Renal pelvis (tissue), 12 donors: ENCODE measurements at places on chromosomes 1 and 21.
A peak's percentile ranks its signal among the peaks of the same experiment; 100 is the strongest.

GRCh38 chr1:11735854-11736745 is at the start of gene AGTRAP:
Gene AGTRAP (plus strand): TSS chr1:11736136. CDS start chr1:11736209, 73 bp downstream.
- DNase-seq, result peak; percentile 94

- DNase-seq, result no peak
These were observed 1.7 kb downstream of the AGMAT start for GRCh38 chr1:15583016-15583706.

DNA sequence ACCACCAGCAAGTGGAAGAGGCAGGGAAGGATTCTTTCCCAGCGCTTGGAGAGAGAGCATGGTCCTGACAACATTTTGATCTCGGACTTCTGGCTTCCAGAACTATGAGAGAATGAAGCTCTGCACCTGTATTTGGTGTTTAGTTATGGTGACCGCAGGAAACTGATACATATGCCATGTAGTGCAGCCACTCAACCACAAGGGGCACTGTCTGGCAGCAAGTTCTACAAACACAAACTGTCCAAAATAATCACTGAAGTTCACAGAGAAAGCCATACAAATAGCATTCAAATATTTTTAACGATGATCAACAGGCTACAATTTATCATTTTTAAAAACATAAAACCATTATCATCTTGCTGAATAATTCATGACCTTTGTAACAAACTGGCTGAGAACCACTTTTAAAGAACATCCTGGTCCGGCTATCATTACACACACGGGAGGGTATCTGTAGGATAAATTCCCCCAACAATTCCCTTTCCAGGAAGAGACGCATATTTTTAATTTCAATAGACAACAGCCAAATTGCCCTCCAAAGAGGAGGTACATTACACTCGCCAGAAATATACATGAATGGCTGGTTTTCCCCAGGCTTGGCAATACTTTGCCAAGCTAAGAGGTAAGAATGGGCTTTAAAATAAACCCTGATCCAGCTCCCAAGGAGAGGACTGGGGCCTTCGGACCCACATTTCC is 9.2 kb upstream of the CBR3 start:
- no peak for DNase-seq

DNA sequence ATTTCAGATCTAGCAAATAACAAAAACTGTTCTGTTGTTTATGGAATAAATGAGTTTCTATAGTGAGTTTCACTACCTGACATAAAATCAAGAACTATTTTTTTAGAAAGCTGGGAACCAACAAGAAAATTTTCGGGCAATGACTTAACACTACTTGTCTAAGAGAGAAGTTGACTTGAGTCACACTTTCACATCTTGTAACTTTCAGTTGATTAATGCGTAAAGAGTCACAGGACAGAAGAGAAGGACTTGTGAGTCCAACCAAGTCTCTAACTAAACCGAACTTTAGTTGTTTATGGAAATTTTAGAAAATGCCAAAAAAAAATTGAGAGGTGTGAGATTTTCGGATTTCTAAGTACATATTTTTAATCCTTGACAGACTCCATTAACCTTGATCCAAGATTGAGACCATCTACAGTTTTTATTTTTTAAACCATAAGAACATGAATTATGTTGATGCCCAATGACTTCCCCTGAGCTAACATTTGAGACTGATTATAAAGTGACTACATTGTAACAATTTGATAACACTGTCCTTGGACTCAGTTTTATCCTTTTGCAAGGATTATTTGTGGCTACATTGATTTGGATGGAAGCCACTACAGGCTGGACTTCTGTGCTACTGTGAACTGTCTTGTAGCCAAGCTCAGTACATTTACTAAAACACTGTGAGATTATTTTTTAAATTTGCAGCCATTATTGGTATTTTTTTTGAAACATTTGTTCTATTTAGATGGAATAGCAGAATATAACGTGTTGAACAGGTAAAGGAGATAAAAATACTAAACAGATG is 284.0 kb downstream of the PTPRC start:
- DNase-seq, result no peak

DNA sequence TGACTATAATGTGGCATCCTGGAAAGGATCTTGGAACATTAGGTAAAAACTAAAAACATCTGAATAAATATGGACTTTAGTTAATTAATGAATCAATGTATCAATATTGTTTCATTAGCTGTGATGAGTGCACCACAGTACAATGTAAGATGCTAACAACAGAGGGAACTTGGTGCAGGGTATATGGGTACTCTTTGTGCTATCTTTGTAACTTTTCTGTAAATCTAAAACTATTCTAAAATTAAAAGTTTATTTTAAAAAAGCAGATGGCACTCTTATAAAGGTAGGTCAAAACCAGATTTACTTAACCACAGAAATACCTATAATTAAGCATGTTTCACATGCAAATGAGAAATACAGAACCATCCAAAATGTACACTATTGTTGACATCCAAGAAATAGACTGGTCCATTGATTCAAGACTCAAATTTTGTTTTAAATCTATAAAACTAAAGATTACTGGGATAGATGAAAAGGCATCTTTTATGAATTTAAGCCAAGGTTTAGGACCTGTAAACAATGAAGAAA is 38.4 kb downstream of the ACBD3 start:
- DNase-seq, result no peak

DNA sequence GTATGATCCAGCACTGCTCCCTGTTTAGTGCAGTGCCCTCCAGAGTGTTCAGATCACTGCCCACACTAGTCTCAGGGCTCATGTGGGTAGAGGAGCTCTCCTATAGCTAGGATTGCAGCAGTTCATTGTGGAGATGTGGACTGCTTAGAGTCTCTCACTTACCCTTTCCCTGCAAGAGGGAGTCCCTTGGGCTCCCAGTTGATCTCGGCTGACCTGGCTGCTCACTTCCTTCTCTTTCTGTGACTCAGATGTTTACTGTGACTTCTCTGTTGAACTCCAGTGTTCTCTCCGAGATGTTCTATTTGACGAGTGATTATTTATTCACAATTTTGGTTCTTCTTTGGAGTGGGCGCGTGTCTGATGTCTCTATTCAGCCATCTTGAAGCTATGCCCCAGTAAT is 141.9 kb downstream of the PTBP2 start:
- DNase-seq, result no peak

GRCh38 chr1:232034556-232034955 is 408.0 kb downstream of the DISC1 start:
- no peak for DNase-seq

GRCh38 chr1:112849425-112850033 is 106.5 kb downstream of the SLC16A1 start:
- DNase-seq, result peak; percentile 49

GRCh38 chr1:162094271-162094670 is 24.8 kb downstream of the NOS1AP start:
- DNase-seq, result no peak
